ENCODE measurements at places on chromosomes 5 and 9.

GRCh38 chr5:137833463-137833862 lies 34.2 kb upstream of the MYOT start:
- no peak for ATAC-seq

DNA sequence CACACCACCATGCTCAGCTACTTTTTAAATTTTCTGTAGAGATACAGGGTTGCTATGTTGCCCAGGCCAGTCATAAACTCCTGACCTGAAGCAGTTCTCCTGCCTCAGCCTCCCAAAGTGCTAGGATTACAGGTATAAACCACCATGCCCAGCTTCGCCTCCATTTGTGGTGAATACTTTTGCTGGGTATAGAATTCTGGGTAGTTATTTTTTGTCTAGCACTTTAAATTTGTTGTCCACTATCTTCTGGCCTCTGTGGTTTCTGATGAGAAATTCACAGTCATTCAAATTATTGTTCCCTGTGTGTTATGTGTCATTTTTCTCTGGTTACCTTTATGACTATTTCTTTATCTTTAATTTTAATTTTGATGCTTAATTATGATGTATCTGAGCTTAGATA lies 57.7 kb upstream of the EXOC3 start:
- no peak for ATAC-seq

GRCh38 chr9:122498883-122499288 lies 11.7 kb upstream of the OR1J2 start:
- ATAC-seq: no peak

GRCh38 chr5:172999372-172999973 lies 15.9 kb downstream of the ATP6V0E1 start:
- ATAC-seq: no peak

- ATAC-seq: no peak
Observed at GRCh38 chr5:148085977-148086705, 22.4 kb downstream of the SPINK5 start.

- ATAC-seq: no peak
Observed at GRCh38 chr5:124878583-124879342, 132.3 kb upstream of the ZNF608 start.

DNA sequence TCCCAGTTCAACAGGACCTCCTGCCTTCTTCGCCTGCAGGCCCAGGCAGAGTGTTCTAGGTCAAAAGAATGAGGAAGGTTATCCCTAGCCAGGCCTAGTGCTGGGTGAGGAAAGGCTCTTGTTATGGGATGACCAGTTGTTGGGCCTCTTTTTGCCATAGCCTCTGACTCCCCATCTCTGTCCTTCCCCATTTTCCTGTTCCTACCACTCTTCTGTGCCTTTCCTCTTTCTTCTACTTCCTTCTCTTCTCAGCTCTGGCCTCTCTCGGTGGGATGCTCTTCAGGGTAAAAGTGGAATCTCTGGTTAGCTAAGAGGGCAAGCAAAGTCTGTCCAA lies 1.2 kb upstream of the PCDH1 start:
- ATAC-seq: no peak

- ATAC-seq: no peak
Observed at GRCh38 chr9:27784847-27785713, 211.8 kb upstream of the C9orf72 start.

DNA sequence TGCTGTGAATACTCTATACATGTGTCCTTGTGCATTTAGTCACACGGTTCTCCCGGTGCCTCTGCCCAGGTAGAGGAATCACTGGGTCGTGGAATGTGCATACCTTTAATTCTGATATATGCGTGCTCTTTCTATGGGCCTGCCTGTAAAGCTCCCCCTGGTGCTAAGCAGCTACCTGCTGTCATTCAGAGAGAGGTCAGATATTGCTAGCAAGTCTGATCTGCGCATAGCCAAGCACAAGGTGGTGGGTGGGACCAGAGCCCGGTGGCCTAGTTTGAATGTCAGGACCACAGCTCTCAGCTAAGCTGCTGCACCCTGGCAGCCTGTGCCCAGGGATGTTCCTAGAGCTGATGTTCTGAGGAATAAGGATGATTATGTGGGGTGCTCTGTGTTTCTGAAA lies 33.4 kb downstream of the TJP2 start:
- no peak for ATAC-seq

DNA sequence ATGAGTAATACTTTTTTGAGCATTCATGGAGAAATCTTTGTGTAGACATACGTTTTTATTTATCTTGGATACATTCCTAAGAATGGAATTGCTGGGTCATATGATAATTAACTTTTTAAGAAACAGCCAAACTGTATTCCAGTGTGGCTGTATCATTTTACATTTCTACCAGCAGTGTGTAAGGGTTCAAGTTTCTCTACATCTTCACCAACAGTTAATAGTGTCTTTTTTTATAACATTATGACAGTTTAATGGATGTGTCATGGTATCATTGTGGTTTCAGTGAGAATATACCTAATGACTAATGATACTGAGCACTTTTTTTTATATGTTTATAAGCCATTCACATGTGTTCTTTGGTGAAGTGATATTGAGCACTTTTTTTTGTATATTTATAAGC lies 52.4 kb downstream of the NIPBL start:
- peak; percentile 96 for ATAC-seq

DNA sequence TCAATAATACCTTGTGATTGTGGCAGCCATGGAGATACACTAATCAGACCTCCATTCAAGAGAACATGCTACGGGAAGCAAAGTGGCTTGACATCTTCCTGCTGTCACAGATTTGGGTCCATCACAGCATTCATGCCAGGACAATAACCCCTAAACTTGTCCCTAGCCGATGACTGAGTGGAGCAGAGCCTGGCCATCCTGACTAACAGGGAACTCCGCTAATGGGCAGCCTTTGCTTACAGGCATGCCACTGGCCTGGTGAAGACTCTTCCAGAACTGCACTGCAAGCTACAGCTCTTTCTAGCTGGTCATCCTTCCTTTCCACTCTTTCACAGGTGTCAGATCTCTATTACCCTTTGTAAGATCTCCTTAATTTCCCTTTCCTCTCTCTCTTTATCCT lies 16.0 kb downstream of the FAM174A start:
- no peak for ATAC-seq

DNA sequence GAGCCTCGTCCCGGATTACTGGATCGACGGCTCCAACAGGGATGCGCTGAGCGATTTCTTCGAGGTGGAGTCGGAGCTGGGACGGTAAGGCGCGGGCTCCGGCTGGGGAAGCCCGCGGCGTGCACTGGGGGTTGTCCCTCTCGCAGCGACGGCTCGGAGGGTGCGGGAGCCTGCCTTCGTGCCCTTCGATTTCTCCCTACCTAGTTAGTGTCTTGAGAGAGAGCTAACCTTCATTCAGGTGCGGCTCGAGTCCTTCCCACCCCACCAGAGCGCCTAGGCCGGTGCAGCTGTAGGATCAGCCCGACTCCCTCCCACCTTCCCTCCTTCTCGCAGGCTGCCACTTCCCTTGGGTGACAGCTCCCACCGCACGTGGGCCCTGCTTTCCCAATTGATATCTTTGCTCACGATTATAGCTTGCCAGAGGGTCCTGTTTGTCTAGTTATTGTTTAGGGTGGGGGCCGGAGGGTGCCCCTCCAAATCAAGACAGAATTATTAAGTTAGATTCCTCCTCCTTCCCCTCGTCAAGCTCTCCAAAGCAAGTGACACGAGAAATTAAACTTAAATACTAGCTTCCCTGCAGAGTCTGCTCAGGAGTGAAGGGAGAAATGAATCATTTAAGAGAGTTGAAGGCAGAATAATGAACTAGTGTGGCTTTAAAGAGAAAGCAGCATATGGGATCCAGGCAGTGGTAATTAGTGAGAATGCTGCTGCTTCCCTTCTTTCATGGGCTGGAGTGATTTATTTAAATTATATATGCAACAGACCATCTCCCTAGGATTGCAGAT lies 569 bp downstream of the CAMK4 start:
- ATAC-seq: no peak

GRCh38 chr5:71586052-71586940 lies 844 bp upstream of the MCCC2 start:
- ATAC-seq: no peak

- ATAC-seq: no peak
Observed at GRCh38 chr5:112552791-112553190, 133.7 kb upstream of the EPB41L4A start.

- peak; percentile 68 for ATAC-seq
Observed at GRCh38 chr9:95004411-95005277, 278.1 kb downstream of the AOPEP start.

DNA sequence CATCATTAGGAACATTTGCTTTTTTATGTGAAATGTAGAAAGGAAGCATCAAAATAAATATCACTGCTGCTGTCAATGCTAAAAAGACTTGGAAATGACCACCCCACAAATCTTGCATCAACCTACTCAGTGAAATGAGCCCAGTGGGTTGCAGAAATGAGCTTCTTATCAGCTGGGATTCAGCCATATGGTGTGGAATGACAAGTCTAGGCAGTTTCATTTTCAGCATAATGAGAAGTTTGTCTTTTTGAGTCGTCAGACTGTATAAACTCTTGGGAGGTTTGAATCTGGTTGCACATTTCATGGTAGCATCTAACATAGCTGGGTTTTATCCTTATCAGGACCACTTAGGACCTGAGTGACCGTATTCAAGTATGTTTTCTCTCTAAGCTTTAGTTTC lies 251.1 kb upstream of the PPP1R2B start:
- no peak for ATAC-seq

GRCh38 chr5:131677115-131677514 lies 42.1 kb upstream of the RAPGEF6 start:
- ATAC-seq: no peak

DNA sequence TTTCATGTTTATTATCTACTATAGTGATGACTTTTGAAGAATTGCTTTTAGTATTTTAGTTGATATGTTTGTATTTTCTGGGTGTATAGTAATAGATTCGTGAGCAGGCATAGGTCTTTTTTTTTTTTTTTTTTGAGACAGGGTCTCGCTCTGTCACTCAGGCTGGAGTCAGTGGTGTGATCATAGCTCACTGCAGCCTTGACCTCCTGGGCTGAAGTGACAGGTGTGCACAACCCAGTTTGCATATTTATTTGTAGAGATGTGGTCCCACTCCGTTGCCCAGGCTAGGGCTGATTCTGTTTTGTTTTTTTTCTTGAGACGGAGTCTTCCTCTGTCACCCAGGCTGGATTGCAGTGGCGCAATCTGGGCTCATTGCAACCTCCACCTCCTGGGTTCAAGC lies 11.9 kb downstream of the ERBIN start:
- no peak for ATAC-seq

GRCh38 chr5:89343666-89344065 lies 460.7 kb upstream of the MEF2C start:
- peak; percentile 17 for ATAC-seq

DNA sequence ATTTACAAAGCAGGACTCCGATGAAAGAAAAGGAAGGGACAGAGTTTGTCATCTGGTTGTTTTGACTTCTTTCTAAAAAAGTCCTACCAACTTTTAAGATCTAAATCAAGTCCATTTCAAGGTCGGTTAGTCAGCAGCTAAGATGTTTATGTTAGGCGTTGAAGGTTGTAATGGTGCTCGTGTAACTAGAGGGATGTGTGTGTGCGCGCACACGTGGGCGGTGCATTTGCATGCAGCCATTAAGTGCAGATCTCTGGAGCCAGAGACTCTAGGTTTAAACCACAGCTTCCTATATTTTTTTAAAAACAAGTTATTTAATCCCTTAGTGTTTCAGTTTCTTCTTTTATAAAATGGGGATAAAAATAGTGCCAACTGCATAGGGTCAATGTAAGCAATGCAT lies 77.0 kb upstream of the SMIM32 start:
- no peak for ATAC-seq

DNA sequence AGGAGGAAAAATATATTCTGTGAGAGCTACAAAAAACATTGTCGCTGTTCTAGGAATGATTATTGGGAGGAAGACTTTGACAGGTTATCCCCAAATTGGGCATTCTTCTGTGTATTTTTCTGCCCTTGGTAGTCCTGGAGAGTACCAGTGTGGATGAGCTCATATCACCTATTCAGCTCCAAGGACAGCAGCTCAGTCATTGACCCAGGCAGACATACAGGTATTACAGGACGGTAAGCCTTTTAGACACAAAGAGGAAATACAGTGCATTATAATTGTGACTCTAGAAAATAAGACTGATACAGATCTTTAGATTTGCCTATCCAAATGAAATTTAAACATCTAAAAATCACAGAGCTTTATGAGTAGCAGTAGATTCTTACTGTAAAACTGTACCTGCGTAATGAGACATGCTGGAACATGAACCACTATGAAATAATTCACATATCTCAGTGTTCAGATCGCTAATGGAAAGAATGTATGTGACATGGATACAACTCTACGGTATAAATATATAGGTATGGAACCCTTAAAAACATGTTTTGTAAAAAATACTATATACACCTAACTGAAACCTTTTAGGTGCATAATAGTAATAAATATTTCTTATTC lies 56.0 kb downstream of the PLK2 start:
- no peak for ATAC-seq

GRCh38 chr5:139881143-139881733 lies 85.6 kb downstream of the PSD2 start:
- no peak for ATAC-seq

- ATAC-seq: no peak
Observed at GRCh38 chr5:178560911-178561310, 29.3 kb downstream of the COL23A1 start.

DNA sequence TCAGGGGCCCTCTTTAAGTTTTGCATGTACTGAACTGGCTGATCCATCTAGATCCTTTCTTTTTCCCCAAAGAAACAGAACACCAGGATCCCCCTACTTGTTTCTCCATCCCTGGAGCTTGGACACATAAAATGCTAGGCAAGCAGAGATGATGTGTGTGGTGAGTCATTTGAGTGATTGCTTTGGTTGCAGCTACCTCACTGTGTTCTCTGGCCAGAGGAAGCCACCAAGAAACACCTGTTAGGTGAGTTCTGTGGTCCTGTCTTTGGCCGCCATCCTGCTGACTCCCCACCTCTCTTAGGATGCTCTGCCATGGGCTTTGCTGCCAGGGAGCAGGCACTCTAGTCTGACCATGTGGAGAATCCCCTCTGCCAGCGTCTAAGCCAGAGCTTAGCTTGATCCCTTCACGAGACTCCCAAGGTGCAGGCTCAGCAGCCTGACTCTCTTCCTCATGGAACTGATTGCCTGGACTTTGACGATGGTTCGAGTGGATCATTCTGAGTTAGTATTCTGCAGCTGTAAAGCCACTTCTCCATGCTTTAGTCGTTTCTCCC lies 27.3 kb upstream of the DENND1A start:
- no peak for ATAC-seq

DNA sequence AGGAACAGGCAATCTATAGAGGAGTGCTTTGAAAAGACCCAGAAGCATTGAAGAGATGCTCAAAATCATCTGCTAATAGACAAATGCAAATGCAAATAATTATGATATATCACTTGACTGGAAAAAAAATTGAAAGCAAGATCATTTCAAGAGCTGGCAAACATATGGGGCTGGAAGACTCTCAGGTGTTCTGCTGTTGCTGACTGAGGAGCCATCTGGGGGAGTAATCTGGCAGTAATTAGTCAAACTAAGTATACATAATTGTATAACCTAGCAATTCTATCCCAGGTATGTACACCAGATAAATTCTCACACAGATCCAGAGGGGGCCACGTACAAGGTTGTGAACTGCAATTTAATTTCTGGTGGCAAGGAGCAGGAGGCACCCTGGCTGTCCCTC lies 4.6 kb upstream of the HMHB1 start:
- no peak for ATAC-seq
